Glutamatergic neuron (in vitro differentiated cells): ENCODE measurements at places on chromosomes 6 and 20.
A peak's percentile ranks its signal among the peaks of the same experiment; 100 is the strongest.

- no peak for DNase-seq
Measured at GRCh38 chr6:42251500-42251899, 33.8 kb upstream of the MRPS10 start.

DNA sequence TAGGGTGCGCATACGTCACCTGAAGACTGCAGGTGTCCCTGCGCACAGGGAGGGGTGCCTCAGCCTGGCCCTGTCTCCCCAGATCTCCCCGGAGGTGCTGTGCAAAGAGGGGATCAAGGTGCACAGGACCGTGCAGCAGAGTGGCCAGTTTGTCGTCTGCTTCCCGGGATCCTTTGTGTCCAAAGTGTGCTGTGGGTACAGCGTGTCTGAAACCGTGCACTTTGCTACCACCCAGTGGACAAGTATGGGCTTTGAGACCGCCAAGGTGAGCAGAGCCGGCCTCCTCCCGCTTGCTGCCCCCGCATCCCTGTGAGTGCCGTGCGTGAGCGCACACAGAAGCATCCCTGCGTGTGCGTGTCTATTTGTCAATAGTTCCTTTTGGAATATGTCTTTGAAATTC is 150.7 kb downstream of the DTNBP1 start:
- peak; percentile 49 for DNase-seq

- DNase-seq = peak; percentile 27
Measured at GRCh38 chr6:139882234-139882633, 507.8 kb upstream of the CITED2 start.

DNA sequence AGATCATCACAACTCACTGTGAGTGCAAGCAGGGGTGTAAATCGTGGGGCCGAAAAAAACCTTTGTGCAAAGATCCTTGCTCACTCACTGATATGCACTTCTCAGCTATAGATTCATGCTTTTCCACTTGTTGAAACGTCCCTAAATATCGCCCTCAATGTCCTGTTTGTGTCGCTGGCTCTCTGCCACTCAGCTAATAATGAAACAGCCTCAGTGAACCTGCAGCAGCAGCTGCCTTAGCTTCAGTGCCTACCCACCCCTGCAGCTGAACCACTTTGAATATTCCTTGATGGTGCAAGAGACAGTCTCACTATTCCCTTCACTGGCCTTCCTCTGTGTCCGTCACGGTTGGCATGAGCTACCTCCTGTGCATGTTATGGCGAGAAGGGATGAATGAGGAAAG is 128.9 kb upstream of the NAA20 start:
- no peak for DNase-seq

- DNase-seq = no peak
Measured at GRCh38 chr20:31440012-31440659, at the start of gene DEFB123. Gene DEFB123 (plus strand): TSS chr20:31440632. CDS start chr20:31440699, 67 bp downstream.

DNA sequence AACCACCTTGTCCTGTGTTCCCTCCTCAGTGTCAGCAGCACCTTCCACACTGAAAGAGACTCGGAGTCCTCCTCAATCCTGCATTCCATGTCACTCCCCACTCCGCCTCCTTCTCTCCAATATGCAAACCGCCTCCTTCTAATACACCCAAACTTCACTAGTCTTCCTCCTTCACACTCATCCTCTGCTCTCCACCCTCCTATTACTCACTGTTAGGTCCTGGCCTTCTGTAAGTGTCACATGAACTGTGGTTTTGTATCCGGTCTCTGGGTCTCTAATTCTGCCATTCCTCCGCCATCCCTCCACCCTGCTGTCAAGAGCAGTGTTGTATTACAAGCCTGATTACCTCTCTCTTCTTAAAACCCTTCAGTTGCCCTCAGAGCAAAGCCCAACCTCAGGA is 200.5 kb upstream of the CDYL start:
- DNase-seq = no peak

DNA sequence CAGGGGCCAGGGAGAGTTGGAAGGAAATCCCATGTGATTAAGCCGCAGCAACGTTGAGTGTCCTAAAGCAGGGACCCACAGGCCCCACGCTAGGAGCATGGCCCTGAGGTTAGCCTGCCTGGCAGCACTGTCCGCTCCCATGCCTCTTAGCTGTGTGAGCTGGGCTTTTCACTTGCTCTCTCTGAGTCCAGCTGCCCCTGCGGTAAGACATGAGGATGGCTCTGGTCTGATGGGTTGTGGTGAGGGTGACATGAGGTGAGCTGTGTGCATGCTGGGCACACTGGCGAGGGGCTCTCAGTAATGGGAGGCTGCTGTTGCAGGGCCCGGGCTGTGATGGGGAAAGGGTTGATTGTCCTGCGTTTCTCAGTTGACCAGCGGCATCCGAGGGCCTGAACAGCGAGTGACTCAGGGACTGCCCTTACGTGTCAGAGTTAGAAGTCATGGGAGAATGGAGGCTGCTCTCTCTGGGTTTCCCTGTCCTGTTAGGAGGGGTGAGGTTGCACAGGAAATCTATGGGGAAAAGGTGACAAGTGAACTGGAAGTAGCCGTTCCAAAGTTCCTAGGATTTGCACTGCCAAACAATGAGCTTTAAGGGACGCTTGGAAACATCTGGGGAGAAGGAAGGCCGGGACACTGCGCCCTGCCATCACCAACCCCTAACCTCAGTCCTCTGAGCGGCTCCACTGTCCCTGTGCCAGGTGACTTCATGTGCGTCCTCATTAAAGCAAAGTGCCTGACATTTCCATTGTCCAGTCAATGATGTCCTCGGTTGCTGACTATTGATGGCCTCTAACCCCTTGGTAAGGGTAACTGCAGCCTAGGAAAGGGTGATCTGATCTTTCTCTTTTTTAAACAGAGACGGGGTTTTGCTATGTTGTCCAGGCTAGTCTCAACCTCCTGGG is 51.3 kb downstream of the ADNP start:
- DNase-seq = no peak

- no peak for DNase-seq
Measured at GRCh38 chr6:70672549-70672948, 4.9 kb downstream of the SMAP1 start.

DNA sequence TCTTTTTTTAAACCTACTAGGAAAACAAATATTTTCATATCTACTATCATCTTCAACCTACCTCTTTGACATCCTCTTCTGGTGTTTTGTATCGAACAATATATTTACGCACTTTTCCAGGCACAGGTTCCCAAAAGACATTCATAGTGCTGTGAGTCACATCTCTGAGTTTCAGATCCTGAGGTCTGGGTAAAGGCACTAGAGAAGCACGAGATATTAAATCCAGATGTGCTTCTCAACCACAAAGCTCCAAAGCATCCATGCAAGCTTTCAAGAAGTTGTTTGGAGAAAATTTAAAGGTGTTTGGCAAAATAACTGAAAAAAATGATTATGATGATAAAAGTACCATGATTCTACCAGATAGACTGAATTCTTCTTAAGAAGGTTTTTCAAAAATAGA is 62.7 kb downstream of the COL12A1 start:
- DNase-seq = no peak

- DNase-seq = no peak
Measured at GRCh38 chr20:8782804-8783203, 286.1 kb upstream of the PLCB4 start.

GRCh38 chr6:45009576-45009975 is 318.6 kb upstream of the RUNX2 start:
- DNase-seq = no peak

GRCh38 chr20:19210391-19211155 is 1.9 kb upstream of the SLC24A3 start:
- no peak for DNase-seq

DNA sequence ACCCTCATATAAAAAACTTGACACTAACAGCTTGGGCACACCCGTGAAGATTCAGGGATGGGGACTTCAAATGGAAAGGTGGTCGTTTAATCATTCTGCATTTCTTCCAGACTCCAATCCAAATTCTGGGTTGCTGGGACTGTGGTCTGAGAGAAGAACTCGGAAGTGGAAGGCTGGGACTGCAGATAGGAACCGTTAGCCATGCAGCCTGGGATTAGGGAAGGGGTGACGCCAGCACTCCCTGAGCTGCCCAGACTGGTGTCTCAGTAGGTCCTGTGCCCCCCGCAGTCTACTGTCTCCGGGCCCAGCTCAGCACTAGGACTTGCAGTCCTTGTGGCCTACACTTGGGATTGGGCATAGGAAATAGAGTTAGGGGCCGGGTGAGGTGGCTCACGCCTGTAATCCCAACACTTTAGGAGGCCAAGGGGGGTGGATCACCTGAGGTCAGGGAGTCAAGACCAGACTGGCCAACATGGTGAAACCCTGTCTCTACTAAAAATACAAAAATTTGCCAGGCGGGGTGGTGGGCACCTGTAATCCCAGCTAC is 511 bp upstream of the CLIC1 start:
- no peak for DNase-seq

GRCh38 chr6:112296122-112296521 is 41.8 kb upstream of the LAMA4 start:
- no peak for DNase-seq

- no peak for DNase-seq
Measured at GRCh38 chr20:20710443-20711315, 1.8 kb downstream of the RALGAPA2 start.

DNA sequence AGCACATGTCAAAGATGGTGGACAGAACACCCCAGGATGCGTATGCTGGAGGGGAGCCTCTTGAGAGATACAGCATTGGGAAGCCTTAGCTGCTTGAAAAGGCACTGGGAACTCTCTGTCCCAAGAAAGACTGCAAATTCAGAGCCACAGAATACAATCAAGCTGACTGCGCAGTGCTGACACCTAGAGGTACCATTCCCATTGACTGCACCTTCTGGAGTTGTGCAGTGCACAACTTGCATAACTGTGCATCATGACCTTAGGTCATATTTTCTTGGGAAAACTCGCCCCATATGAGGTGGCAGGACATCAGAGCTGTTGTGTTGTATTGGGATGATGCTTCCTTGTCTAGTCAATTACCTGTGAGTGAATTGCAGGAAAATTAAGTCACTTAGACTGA is 646.5 kb upstream of the NOX3 start:
- DNase-seq = no peak

GRCh38 chr6:150368762-150369161 is at the start of gene IYD:
Gene IYD (plus strand): TSS chr6:150369012. CDS start chr6:150369032, 20 bp downstream.
- no peak for DNase-seq

DNA sequence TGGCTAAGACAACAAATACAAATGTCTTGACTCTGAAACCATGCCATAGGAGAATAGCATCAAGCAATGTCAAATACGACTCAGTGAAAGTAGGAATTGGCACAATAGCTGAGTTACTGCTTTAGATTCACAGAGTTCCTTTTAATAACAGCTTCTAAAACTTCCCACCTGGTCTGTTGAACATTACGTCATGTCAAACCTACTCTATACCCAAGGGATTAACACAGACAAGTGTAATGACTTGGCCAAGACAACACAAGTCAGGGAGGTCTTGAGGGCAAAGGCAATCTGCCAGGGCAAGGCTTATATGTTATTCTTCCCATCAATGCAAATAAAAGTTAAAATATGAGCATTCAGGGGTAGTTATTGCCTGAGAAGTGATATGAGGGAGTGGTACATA is 265.1 kb upstream of the PRDM1 start:
- DNase-seq = no peak

DNA sequence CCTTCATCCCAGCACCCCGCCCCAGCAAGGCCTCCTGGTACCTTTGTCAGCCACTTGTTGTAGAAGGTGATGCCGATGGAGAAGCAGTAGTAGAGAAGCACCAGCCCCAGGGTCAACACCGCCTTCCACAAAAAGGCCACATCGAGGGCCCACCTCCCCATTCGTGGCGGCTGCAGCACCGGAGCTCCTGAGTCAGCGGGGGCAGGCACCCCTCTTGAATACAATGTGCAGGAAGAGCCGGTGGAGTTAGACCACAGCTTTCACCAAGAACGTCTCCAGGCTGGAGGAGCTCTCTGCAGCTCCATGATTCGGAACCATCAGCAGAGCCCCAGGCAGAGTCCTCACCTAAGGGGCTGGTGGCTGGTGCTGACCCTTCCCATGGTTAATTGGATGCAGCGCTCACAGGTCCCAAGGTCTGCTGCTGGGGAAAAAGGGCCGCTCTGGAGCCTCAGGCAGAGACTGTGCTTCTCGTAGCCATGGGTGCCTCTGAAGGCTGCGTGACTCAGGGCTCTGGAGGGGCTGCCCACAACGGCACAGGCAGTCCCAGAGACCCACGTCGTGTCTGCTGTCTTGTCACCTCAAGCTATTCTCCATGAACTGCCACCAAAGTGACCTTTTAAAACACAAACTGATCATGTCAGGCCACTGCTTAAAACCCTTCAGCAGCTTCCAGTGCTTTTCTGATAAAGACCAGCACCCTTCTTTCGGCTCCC is 47.9 kb downstream of the ELMO2 start:
- DNase-seq = no peak

GRCh38 chr6:143525356-143525755 is 13.8 kb upstream of the FUCA2 start:
- no peak for DNase-seq

- peak; percentile 63 for DNase-seq
Measured at GRCh38 chr20:3716195-3716834, 3.9 kb upstream of the SIGLEC1 start.

DNA sequence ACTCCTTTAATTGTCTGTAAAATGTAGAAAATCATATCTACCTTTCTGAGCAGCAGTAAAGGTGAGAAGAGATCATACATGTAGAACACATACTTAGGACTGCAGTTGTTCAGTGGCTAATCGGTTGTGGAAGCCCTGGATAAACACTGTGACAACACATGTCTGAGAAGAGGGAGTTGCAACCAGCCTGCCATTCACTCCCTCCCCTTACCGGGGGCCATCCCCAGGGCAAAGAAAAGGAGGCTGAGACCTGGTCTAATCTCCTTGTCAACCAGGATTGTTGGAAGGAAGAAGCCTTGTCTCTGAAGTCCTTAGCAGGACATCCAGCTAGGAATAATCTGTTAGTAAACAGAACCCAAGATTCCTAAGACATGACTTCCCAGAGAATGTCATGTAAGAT is 462.5 kb upstream of the AGPAT4 start:
- no peak for DNase-seq

GRCh38 chr6:120826253-120826652 is 508.0 kb downstream of the TBC1D32 start:
- DNase-seq = peak; percentile 66

DNA sequence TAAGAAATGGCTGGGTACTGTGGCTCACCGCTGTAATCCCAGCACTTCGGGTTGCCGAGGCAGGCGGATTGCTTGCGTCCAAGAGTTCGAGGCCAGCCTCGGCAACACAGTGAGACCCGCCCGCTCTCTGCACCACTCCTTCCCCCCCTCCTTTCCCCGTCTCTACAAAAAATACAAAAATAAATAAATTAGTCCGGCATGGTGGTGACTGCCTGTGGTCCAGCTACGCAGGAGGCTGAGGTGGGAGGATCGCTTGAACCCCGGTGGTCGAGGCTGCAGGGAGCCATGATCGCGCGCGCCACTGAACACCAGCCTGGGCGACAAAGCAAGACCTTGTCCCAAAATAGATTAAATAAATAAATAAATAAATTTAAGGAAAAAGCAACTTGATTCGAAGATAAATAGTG is 448 bp upstream of the RNF114 start:
- DNase-seq = no peak

- DNase-seq = no peak
Measured at GRCh38 chr6:2990248-2990931, 9.3 kb upstream of the NQO2 start.

GRCh38 chr6:14077193-14077867 is 40.2 kb upstream of the CD83 start:
- DNase-seq = no peak

GRCh38 chr20:14622796-14623195 is 285.4 kb upstream of the FLRT3 start:
- no peak for DNase-seq

GRCh38 chr6:39753725-39754045 is 28.5 kb upstream of the KIF6 start:
- no peak for DNase-seq

GRCh38 chr6:23980965-23981364 is 145.1 kb upstream of the NRSN1 start:
- DNase-seq = no peak

- no peak for DNase-seq
Measured at GRCh38 chr20:3606021-3606420, 57.2 kb downstream of the GFRA4 start.
